NCI-H1694 (cell line): ENCODE measurements at places on chromosomes 4 and X.

- DNase-seq, result no peak
These were observed 39.0 kb downstream of the SHROOM2 start for GRCh38 chrX:9825129-9825790.

DNA sequence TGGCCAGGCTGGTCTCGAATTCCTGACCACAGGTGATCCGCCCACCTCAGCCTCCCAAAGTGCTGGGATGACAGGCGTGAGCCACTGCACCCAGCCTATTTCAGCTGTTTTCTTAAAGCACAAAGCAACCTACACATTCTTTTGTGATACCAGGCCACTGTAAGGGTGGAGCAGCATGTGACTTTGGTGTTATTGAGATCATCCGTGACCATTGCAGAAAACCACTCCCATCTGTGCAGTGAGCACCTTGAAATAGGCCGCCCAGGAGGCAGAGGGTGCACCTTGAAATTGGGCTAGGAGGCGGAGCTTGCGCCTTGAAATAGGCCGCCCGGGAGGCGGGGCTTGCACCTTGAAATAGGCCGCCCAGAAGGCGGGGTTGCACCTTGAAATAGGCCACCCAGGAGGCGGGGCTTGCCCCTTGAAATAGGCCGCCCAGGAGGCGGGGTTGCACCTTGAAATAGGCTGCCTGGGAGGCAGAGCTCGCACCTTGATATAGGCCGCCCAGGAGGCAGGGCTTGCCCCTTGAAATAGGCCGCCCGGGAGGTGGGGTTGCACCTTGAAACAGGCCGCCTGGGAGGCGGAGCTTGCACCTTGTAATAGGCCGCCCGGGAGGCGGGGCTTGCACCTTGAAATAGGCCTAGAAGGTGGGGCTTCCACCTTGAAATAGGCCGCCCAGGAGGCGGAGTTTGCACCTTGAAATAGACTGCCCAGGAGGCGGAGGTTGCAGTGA is 9.0 kb upstream of the SLC25A6 start:
- no peak for DNase-seq

- no peak for DNase-seq
These were observed 38.4 kb upstream of the ENPP6 start for GRCh38 chr4:184255871-184256642.

- no peak for DNase-seq
These were observed 25.6 kb upstream of the TADA2B start for GRCh38 chr4:7017446-7018048.

DNA sequence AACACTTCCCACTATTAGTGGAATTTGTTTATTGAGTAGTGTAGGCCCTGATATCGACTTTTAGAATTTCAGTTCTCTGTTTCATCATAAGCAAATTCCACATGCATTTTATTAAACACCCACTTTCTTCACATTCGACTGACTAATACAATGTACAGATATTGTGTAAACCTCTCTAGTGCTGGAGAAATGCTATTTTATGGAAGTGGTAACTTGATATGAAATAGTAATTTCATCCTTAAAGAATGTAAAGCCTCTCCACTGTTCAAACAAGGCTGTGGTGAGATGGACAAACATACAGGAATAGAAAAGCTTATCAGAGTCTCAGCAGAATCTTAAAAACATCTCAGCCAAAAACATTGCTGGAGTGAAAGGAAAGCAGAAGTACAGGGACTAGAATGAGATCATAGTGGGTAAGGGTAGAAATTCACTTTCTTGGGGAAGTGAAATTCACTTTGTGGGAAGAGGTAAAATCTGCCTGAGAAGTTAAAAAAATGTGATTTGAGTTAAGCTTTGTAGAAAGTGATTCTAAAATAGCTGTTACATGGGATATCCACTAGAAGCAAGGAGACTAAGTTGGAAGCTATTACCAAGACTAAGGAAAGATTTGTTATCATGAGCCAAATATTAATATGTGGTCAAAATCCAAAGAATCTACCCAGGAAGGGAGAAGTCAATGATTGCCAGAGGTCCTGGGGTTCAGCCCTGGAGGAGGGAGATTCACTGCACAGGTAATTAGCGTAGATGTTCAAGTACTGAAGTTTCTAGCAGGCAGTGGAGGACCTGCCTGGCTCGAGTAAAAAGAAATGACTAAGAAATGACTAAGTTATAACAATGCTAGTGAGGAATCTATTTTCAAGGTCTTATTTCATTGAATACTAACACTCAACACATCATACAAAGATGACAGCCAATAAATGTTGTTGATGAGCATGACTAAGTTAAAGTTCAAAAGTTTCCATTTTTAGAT is 398.3 kb upstream of the FAM47C start:
- no peak for DNase-seq

DNA sequence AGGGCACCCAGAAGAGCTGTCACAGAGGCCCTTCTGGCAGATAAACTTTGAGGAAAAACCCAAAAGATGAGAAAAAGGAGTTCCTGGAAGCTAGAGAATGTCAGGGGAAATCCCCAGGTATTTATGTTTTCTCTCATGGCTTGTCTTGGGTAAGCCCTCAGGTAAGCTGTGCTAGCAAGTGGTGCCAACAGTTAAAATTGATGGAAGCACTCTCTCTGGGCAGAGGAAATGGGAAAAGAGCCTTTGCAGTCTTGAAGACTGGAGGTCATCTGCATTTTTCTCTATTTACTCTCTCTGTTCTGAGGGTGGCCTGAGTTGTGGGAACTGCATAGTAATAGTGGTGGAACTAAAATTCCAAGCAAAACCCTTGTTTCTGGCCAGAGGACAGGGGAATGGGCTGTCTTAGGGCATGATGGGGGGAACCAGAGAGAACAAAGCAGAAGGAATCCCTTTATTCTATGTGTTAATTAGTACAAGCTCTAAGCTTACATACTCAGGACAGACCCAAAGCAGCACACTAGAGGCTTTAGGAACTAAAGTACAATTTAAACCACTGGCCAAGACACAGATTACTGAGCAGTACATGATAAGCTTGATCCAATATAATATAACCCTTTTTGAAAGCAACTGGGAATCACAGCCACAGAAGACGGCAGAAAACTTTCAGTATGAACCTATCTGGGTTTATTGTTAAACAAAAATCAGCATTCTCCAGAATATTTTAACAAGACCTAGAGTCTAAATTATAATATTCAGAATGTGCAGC is 53.3 kb upstream of the SLC10A4 start:
- no peak for DNase-seq

- no peak for DNase-seq
These were observed 227.8 kb upstream of the CXXC4 start for GRCh38 chr4:104722467-104722866.

DNA sequence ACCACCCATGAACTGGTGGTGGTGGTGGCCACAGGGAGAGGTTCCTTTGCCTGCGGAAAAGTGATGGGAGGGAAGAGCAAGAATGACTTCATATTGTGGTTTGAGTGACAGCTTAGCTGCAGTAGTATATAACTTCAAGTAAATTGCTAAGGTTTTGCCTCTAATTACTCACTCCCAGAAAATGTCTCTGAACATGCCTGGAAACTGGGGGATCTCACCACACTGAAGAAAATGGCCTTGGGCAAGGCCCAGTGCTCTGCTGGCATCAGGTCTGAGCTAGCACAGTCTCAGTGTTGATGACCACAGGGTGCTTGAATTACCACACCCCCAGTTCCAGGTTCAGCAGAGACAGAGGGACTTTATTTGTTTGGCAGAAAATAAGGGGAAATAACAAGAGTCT is 2085.4 kb downstream of the ARAP2 start:
- no peak for DNase-seq

DNA sequence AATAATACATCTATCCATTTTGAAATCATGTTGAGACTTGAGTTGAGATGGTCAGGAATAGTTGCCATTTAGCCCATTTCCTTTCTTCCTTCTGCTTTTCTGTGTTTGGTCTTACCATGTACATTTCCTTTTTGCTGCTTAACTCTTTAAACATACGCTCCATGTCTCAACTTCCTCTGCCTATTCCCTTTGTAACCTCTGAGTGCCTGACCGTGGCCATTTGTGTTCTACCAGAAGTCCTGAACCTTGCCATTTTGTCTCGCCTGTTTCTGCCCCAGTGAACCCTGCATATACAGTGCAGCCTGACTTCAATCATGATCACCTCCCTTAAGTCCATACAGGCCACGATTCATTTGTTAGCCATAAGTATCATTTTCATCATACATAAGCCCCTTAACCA is 169.0 kb downstream of the RAPGEF2 start:
- DNase-seq, result no peak

DNA sequence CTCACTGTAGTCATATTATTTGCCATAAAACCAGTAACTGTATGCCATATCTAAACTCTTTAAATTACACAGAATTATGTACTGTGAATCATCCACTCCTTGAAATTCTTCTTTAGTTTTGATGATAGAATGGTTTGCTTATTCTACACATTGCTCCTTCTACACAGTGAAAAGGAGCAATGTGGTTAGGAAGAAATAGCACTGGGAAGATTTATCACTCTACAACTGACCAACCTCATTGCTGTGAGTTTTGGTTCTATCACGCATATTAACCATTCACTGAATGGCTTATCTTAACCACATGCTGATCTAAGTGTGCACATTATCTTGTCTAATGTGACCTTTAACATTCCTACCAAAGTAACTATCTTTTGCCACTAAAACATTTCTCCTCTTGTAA is 415.7 kb upstream of the NDST4 start:
- DNase-seq, result no peak

DNA sequence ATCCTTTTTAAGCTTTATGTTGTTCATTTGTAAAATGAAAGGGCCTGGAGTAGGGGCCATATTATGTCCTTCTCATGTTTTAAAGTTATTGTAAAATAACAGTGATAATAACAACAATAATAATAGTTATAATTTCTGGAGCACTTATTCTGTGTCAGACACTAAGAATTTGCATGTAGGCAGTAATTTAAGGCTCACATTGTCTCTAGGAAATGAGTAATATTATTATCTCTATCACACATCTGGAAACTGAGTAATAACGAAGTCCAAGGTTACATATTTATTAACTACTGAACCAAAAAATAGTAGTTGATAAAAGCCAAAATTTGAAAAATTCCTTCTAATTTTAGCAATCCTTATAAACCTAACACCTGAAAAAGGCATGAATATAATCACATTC is 520.7 kb upstream of the PABPC4L start:
- no peak for DNase-seq

GRCh38 chrX:14235004-14235403 is 205.3 kb upstream of the GEMIN8 start:
- no peak for DNase-seq

- no peak for DNase-seq
These were observed 73.7 kb upstream of the SLC25A43 start for GRCh38 chrX:119325456-119325855.

DNA sequence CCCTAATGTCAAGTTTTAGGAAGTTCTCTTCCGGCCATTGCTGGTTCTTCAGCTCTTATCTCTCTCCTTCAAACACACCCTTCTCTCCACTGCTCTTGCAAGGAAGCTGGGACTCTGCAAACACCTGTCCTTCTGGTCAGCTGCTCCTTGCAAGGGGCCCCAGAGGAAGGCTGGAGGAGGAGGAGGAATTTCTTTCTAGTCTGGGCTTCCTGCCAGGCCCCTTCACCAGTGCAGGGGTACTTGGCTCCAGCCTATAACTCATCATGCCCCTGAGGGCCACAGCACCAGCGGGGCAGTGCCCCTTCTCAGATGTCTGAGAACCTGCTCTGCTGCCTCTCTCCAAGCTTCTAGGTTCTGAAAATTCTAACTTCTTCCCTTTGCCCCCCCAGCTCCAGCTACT is 46.7 kb downstream of the REELD1 start:
- no peak for DNase-seq

DNA sequence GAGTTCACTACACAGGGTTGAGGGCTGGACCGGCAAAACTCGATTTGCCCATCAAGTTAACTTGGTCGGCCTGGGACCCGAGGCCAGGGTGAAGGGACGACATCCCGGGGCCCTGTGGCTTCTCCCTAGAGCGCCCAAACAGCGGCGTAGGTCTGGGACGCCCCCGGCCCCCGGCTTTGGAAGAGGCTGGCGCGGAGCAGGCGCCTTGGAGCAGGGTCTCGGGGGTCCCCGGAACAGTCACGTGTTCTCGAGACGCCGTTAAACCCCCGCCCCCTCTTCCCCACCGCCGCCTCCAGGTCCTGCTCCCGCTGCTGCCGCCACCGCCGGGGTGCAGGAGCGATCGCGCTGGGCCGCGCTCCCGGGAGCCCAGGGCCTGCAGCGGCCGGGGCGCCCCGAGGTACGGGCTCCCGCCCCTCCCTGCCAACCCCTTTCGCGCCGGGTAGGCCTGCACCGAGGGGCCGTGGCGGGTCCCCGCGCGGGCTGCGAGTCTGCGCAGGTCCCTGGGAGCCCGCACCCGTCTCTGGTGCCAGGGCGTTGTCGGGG is at the start of gene NPY5R:
Gene NPY5R (plus strand): TSS at position 289 of the 543 bp plus-strand sequence. CDS start 6,382 bp downstream, outside the sequence.
- DNase-seq, result no peak

- no peak for DNase-seq
These were observed 10.2 kb downstream of the GASK1B start for GRCh38 chr4:158162631-158163030.

DNA sequence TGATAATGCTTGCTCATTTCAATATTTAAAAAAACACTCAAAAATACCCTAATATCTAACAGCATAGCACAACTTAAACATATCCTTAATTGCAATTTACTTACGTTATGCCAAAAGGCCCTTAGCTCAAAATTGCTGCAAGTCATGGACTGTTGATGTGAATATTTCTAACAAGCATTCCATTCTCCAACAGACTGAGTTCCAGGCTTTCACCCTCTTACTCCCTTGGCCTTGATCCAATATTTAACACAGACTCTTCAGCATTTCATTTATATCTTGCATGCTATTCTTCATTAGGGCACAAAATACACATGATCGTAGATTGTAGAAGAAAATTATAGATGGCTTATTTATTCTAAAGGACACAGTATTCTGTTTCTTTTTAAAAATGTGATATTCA is 96.5 kb downstream of the RNF150 start:
- DNase-seq, result no peak

- DNase-seq, result no peak
These were observed 31.3 kb upstream of the GBA3 start for GRCh38 chr4:22661443-22661842.

DNA sequence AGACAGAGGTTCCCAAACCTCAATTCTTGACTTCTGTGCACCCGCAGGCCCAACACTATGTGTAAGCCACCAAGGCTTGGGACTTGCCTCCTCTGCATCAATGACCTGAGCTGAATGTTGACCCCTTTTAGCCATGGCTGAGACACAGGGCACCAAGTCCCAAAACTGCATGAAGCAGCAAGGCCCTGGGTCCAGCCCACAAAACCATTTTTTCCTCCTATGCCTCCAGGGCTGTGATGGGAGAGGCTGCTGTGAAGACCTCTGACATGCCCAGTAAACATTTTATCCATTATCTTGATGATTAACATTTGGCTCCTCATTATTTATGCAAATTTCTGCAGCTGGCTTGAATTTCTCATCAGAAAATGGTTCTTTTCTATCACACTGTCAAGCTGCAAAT is 85.4 kb downstream of the ITM2A start:
- no peak for DNase-seq

GRCh38 chrX:105488716-105489115 is 268.2 kb upstream of the TEX13A start:
- no peak for DNase-seq

- DNase-seq, result no peak
These were observed at the start of gene PLAC8 for GRCh38 chr4:83114576-83114975. TSS of gene PLAC8 (minus strand) at chr4:83114729. CDS start at chr4:83107921, 6,808 bp downstream.

DNA sequence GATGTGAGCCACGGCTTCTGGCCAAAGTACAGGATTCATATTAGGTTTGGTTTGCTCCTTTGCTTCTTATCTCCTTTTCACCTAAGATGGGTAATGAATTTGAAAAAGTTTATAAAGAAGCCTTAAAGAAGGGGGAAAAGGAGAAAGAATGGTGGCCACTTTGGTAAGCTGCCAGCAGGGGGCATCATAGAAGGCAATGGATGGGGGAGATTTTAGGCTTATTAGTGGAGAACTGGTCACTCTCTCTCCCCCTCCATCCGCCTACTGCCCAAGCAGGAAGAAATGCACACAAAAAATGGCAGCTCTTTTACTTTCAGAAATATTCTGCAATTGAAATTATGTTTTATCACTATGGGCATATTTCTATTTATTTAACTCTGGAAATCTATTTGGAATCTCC is 32.0 kb downstream of the SPARCL1 start:
- no peak for DNase-seq
